ENCODE measurements at places on chromosomes 3 and 15. TPM values are rescaled to one million over a fixed set of nuclear protein-coding genes. Genes with fewer than 3 reads are reported as not detected.

Gene HESX1
- polyA plus RNA-seq: 1.2 TPM

Gene EFCAB12
- 0.26 TPM for polyA plus RNA-seq

Gene LHFPL4
- 0.91 TPM for polyA plus RNA-seq

Gene PLA2G4E
- polyA plus RNA-seq: not detected

Gene MOBP
- polyA plus RNA-seq: not detected

Gene CILP
- polyA plus RNA-seq: 0.15 TPM

Gene ANP32A
- 61.7 TPM for polyA plus RNA-seq

Gene RARB
- 15.2 TPM for polyA plus RNA-seq

Gene SLC27A2
- 0.49 TPM for polyA plus RNA-seq

Gene GOLGA6L7
- not detected for polyA plus RNA-seq

Gene TRH
- not detected for polyA plus RNA-seq

Gene MB21D2
- polyA plus RNA-seq: 12.7 TPM

Gene DUOXA1
- 0.02 TPM for polyA plus RNA-seq

Gene THOC7
- 35.6 TPM for polyA plus RNA-seq

Gene AGBL1
- polyA plus RNA-seq: not detected

Gene NR2E3
- 0.18 TPM for polyA plus RNA-seq

Gene TMEM207
- not detected for polyA plus RNA-seq

Gene ENTPD3
- 0.05 TPM for polyA plus RNA-seq

Gene C3orf20
- polyA plus RNA-seq: not detected

Gene CCR2
- polyA plus RNA-seq: not detected

Gene GPR149
- not detected for polyA plus RNA-seq

Gene TNFSF10
- 0.10 TPM for polyA plus RNA-seq

Gene CELSR3
- polyA plus RNA-seq: 10.0 TPM

Gene GABRG3
- not detected for polyA plus RNA-seq

Gene PRTG
- 3.6 TPM for polyA plus RNA-seq

Gene APOD
- polyA plus RNA-seq: 0.05 TPM

Gene A4GNT
- not detected for polyA plus RNA-seq

Gene INSYN1
- 3.6 TPM for polyA plus RNA-seq

Gene CFAP91
- polyA plus RNA-seq: 3.7 TPM

Gene CCR8
- not detected for polyA plus RNA-seq

Gene CPNE9
- polyA plus RNA-seq: 0.03 TPM
